Thoracic aorta endothelial cell (primary cell): ENCODE measurements at places on chromosomes 7 and 10. TPM values are rescaled to one million over a fixed set of nuclear protein-coding genes. Genes with fewer than 3 reads are reported as not detected.

Gene CHST15
- 27.0 and 52.1 TPM in 2 replicates for total RNA-seq

Gene CRTAC1
- 0.80 and 5.4 TPM in 2 replicates for total RNA-seq

Gene AQP1
- 1.7 and 4.9 TPM in 2 replicates for total RNA-seq

Gene TFPI2
- total RNA-seq: 3.2 and 96.5 TPM in 2 replicates

Gene LGI1
- not detected in 2 replicates for total RNA-seq

Gene DBF4
- total RNA-seq: 49.2 and 76.6 TPM in 2 replicates

Gene OPN4
- not detected in 2 replicates for total RNA-seq

Gene VIPR2
- total RNA-seq: not detected in 2 replicates

Gene SEMA3D
- total RNA-seq: 0.22 and 1.2 TPM in 2 replicates

Gene ODAD2
- total RNA-seq: 0.22 and 0.27 TPM in 2 replicates

Gene GTF2IRD2
- 2.6 and 3.6 TPM in 2 replicates for total RNA-seq

Gene MRPL32
- 81.9 and 90.7 TPM in 2 replicates for total RNA-seq

Gene ZWINT
- total RNA-seq: 56.3 and 69.4 TPM in 2 replicates

Gene SPDYE17
- total RNA-seq: not detected in 2 replicates

Gene PNLIPRP1
- total RNA-seq: not detected in 2 replicates
